T-helper 2 cell treated with Interferon-gamma antibody and Interleukin-4, amounts not matched to agents 100 ng/mL and 5 ng/mL, for 36 hours (primary cell): ENCODE measurements at places on chromosomes 6 and 20. TPM values are rescaled to one million over a fixed set of nuclear protein-coding genes. Genes with fewer than 3 reads are reported as not detected.

The OR2H2 gene
- not detected in 2 replicates for total RNA-seq

The HLA-DPA1 gene
- 119 and 125 TPM in 2 replicates for total RNA-seq

The CD93 gene
- total RNA-seq, result 4.3 and 5.0 TPM in 2 replicates

The ZBTB12 gene
- 2.8 TPM in 2 replicates for total RNA-seq

The PRELID3B gene
- total RNA-seq, result 85.3 and 89.7 TPM in 2 replicates

The DLK2 gene
- 0.20 and 0.45 TPM in 2 replicates for total RNA-seq

The EYA4 gene
- total RNA-seq, result not detected in 2 replicates

The MOG gene
- not detected in 2 replicates for total RNA-seq

The APOBEC2 gene
- total RNA-seq, result not detected in 2 replicates

The TXNDC5 gene
- total RNA-seq, result 63.8 and 66.4 TPM in 2 replicates

The ATP6V1G2 gene
- 1.3 and 1.7 TPM in 2 replicates for total RNA-seq

The TNFRSF6B gene
- total RNA-seq, result not detected in 2 replicates

The SLC17A2 gene
- not detected in 2 replicates for total RNA-seq

The CLPSL1 gene
- not detected in 2 replicates for total RNA-seq

The FAM209A gene
- 1.5 and 1.6 TPM in 2 replicates for total RNA-seq

The FAM217A gene
- total RNA-seq, result not detected in 2 replicates

The HEY2 gene
- not detected in 2 replicates for total RNA-seq

The CPXM1 gene
- total RNA-seq, result 0.39 and 0.45 TPM in 2 replicates

The BCLAF1 gene
- total RNA-seq, result 204 and 210 TPM in 2 replicates

The SNAP25 gene
- total RNA-seq, result 0.18 and 0.48 TPM in 2 replicates

The RIPOR3 gene
- not detected in 2 replicates for total RNA-seq

The SCRT2 gene
- not detected in 2 replicates for total RNA-seq

The ZSWIM1 gene
- total RNA-seq, result 9.8 and 10.7 TPM in 2 replicates

The PKHD1 gene
- not detected in 2 replicates for total RNA-seq

The TAAR1 gene
- total RNA-seq, result not detected in 2 replicates

The HFE gene
- total RNA-seq, result 0.91 and 1.0 TPM in 2 replicates

The FUT9 gene
- not detected in 2 replicates for total RNA-seq

The TBX18 gene
- not detected in 2 replicates for total RNA-seq

The CDH4 gene
- 0.05 TPM in 1 of 2 replicates, not detected in the other for total RNA-seq

The CYP21A2 gene
- 0.59 TPM in 2 replicates for total RNA-seq

The SLC17A9 gene
- total RNA-seq, result 11.0 and 12.8 TPM in 2 replicates

The MCHR2 gene
- not detected in 2 replicates for total RNA-seq

The MYBL2 gene
- total RNA-seq, result 102 and 104 TPM in 2 replicates

The WRNIP1 gene
- total RNA-seq, result 45.2 and 47.4 TPM in 2 replicates

The PRRT1 gene
- total RNA-seq, result not detected in 2 replicates

The TRERF1 gene
- 19.1 and 19.7 TPM in 2 replicates for total RNA-seq

The NT5E gene
- 17.1 and 19.6 TPM in 2 replicates for total RNA-seq

The KIAA1755 gene
- not detected in 2 replicates for total RNA-seq

The PDE7B gene
- 13.5 and 14.0 TPM in 2 replicates for total RNA-seq

The TSBP1 gene
- not detected in 2 replicates for total RNA-seq

The SLC35F1 gene
- total RNA-seq, result not detected in 2 replicates

The OOEP gene
- total RNA-seq, result 0.66 and 0.84 TPM in 2 replicates

The IL20RA gene
- not detected in 2 replicates for total RNA-seq

The SLC26A8 gene
- total RNA-seq, result not detected in 2 replicates
